ENCODE measurements at places on chromosomes 13 and 19.

GRCh38 chr13:20351281-20352022, 119.3 kb upstream of the GJB6 start:
- DNase-seq, result no peak

GRCh38 chr13:98372876-98373275, 195.8 kb upstream of the RNF113B start:
- no peak for DNase-seq

GRCh38 chr13:100646030-100646673, 28.4 kb downstream of the TMTC4 start:
- DNase-seq, result peak; percentile 28

DNA sequence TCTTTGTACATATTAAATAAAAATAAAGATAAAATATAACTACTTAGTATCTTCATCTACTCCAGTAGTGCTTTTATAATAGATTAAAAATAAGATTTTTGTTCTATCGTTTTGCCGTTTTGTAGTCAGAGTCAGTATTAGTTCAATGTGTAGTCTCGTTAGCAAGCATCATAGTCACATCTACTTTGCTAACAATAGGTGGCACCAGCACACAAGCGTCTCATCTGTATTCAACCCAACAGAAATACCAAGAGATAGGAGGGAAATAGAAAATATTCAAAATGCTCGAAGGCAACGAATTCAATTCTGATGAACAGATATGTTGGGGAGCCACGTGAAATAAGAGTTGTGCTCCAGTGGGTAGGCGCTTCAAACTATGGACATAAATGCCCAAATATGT, 21.4 kb upstream of the MICU2 start:
- peak; percentile 61 for DNase-seq

DNA sequence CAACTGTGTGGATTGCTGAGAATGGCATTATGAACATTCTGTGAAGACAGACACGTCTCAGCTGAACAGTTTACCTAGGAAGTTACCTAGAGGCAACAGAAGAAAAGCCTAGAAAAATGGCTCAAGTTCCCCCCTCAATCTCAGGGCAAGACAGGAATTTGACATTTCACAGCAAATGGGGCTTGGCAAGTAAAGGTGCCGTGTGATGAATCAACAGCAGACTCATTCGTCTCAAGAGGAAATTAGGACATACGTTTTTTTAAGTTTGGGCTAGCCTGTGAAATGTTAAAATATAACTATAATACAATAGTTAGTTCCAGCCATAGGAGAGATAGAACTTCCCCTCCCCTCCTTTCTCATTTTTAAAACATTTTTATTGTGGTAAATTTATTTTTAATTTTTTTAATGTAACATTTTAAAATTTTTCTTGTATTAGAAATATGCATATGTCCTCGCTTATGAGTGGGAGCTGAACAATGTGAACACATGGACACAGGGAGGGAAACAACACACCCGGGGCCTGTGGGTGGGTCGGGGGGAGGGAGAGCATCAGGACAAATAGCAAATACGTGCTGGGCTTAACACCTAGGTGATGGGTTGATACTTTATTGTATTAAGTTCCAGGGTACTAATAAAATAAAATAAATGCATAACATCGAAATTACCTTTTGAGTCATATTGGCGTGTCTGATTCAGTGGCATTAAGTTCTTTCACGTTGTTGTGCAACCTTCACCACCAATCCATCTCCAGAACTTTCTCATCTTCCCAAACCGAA, 116.0 kb downstream of the COL4A2 start:
- no peak for DNase-seq
